Cardiac muscle cell (in vitro differentiated cells and primary cell): ENCODE measurements at places on chromosomes 12 and 14. TPM values are rescaled to one million over a fixed set of nuclear protein-coding genes. Genes with fewer than 3 reads are reported as not detected.

GRCh38 chr12:108129017-108129812, at the start of gene WSCD2:
TSS of gene WSCD2 (plus strand) at chr12:108129288. CDS start at chr12:108195833, 66,545 bp downstream.
- DNase-seq, result peak; percentile 11

- peak; percentile 18 for DNase-seq
Observed at GRCh38 chr12:6584293-6584692, 16.2 kb upstream of the NOP2 start.

The ANAPC7 gene
- total RNA-seq, result 37.2 and 55.4 TPM in 2 replicates

GRCh38 chr12:117143008-117143532, 43.9 kb upstream of the TESC start:
- DNase-seq, result no peak

DNA sequence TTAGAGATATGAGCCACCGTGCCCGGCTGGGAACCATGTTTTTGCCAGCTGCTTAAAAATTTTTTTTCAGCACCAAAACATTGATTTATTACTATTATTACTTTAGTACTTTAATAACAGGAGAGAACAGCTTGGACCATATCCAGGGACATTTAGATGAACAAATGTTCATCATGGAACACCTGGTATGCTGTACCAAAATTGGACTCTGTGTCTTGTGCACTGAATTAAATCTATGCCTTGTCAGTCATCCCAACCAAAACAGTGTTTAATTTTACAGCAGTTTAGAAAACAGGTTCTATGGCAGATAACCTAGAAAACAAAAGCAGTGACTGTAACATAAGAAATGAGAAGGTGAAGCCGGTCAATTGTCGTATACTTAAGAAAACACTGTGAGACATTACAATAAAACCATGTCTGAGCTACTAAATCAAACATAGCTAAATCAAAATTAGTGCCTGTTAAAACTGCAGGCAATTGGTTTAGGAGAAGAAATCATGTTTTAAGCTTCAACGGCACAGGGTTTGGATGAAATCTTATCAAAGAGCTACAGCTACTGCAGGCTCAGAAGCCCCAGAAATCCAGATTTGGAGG, 58.2 kb upstream of the PYGL start:
- DNase-seq, result no peak

DNA sequence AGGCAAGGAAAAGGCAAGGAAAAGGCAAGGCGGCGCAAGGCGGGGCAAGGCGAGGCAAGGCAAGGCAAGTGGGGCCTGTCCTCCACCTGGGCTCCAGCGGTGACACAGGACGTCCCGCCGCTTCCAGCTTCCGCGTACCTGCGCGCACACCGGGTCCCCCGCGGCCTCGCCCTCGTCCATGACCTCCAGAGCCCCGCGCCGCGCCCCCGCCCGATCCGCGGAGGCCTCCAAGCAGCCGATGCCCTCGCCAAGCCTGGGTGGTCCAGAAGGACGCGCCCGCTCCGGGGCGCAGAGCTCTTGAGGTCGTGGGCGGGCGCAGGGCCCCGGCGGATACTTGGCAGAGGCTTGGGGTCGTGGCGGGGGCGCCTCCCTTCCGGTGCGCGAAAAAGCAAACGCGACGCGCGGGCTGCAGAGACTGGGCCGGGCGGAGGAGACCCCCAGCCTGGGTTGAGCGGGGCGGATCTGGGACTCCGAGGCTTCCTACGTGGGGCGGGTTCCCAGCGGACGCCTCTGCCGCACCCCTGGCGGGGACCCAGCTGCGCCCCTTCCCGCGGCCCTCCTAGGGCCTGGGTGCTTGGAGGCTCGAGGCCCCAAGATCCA, 60.8 kb upstream of the EIF5 start:
- no peak for DNase-seq

- DNase-seq, result no peak
Observed at GRCh38 chr14:55582746-55583145, 2.7 kb downstream of the KTN1 start.

DNA sequence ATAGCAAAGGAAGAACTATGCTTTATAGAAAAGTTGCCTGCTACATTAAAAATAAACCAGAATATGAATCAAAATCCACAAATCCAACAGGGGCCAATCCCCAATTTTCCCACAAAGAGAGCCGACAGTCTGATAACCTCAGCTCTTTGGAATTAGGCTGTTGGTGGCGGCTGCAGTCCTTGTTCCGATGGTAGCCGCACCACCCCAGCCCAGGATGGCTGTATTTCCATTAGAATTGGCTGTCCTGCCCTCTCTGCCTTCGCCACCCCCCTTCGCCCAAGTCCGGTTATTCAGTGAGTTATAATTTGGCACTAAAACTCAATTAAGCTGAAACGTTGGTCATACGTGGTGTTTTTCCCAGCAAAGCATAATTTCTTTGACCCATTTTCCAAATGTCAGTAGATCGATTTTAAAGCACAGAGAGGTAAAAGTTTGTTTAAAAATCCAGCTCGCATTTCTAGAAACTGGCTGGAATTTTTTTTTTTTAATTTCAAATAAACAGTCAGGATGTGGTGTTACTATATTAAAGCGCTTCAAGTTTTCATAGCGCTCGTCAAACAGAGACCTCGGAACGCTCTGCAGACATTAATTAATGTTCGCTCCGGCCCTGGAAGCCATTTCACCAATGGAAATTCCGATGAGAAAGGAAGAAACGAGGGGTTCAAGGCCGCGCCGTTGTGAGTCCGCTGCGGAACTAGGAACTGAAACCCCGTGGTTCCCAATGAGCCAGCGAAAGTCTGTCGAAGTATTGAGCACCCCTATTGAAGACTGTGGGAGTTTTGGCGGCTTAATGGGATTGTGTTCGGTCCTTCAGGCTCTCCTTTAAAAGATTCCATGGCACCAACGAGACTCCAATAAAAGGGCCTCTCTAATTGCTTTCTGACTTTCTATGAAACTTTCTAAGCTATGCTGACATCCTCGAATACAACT, 104.8 kb upstream of the DIO3 start:
- no peak for DNase-seq

GRCh38 chr14:59069163-59069854, 119.2 kb upstream of the DAAM1 start:
- no peak for DNase-seq

The VCPKMT gene
- 3.8 and 4.8 TPM in 2 replicates for total RNA-seq

- DNase-seq, result no peak
Observed at GRCh38 chr12:25248732-25249131, 2.0 kb downstream of the KRAS start.

DNA sequence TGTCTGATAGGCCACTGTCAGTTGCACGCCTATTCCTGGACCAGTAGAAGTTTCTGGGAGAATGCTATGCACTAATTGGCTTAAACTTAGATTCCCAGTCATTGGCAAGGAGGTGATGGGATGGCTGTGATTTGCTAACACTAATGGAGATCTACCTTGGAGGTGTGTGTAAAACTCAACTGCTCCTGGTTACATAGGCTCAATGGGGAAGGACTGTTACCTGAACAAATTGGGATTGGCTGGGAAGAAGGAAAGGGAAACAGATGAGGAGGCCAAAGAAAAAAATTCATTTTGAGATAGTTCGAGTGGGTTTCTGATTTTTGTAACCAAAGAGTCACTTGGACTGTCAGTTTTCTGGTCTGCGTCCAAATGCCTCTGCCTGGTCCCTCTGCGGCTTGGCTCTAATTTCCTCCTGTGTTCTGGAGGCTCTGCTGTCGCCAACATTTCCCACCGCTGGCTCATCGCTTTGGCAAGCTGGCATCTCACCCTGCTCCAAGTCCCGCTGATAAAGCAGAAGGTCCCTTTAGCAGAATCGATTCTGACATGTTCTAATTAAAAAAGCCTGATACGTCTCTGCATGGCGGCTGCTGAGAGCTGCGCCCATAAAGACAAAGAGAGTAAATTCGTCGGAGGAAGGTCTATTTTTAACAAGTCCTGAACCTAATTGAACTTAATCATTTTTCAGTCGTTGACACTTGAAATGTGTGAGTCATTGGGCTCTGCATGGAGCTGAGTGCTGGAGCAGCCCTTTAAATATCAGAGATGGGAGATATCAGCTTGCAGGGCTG, 2.0 kb upstream of the CCDC63 start:
- no peak for DNase-seq

DNA sequence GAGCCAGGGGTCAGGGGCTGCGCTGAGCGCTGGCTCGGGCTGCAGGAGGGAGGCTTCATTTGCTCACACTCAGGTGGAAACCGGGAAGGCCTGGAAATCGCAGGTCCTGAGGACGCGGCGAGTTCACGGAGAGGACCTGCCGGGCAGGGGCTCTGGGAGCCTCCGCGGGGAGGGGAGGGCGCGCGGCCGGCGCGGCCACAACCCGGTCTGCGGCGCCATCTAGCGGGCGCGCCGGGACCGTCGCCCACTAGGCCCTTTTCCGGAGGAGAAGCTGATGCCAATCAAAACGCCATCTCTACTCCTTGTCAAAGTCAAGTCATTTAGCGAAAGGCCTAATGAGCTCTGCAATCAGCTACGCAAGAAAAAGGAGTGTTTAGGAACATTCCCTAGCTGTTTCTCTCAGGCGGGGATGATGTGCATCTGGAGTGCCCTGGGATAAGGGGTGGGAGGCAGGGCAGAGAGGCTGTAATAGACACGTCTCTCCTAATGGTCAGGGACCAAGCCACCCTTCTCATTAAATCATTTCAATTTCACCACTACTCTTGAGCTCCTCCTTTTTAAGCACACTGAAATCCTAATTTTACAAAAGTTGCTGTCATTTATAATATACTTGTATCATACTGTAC, 885.8 kb upstream of the TMEM132C start:
- DNase-seq, result peak; percentile 87

DNA sequence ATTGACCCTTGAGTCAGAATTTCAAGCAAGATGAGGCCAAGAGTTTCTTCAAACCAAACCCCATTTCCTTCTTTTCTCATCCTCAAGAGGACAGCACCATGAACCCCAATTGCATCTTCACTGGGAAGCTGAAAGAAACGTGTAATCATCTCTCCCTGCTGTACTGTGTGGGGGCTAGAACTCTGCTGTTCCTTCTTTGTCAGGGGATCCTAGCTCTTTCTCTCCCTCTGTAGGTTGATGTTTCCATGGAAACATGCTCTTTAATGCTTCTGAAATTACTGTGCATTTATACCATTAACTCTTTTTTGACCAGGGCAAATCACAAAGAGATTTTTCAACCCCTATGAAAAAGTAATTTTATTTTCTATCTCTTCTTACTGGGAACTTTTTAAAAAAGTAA, 295.1 kb downstream of the GRIN2B start:
- DNase-seq, result no peak

GRCh38 chr12:90965204-90965603, 10.2 kb upstream of the CCER1 start:
- no peak for DNase-seq

The SIRT4 gene
- total RNA-seq, result 7.4 and 10.3 TPM in 2 replicates

DNA sequence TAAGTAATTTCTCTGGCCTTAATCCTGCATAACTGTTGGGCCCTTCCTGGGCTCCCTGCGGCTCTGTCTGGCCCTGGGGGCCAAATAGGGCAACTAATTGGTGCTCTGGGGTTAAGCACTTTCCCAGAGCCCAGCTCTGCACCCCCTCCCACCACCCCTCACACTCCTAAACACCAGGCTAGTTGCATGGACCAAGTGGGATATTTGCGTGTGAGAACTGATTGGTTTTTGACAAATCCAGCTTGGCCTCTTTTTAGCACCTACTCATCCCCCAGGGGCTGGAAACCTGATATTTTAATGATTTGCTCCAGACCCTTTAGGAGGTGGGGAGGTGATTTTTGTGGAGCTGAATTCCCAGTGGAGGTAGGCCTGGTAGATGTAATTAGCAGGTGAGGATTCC, 91.9 kb downstream of the DICER1 start:
- DNase-seq, result no peak

GRCh38 chr12:65330331-65330730, 51.8 kb downstream of the MSRB3 start:
- DNase-seq, result no peak

GRCh38 chr14:37472906-37473305, 122.1 kb downstream of the FOXA1 start:
- no peak for DNase-seq

GRCh38 chr12:123045678-123046077, 65.2 kb downstream of the ARL6IP4 start:
- DNase-seq, result no peak

DNA sequence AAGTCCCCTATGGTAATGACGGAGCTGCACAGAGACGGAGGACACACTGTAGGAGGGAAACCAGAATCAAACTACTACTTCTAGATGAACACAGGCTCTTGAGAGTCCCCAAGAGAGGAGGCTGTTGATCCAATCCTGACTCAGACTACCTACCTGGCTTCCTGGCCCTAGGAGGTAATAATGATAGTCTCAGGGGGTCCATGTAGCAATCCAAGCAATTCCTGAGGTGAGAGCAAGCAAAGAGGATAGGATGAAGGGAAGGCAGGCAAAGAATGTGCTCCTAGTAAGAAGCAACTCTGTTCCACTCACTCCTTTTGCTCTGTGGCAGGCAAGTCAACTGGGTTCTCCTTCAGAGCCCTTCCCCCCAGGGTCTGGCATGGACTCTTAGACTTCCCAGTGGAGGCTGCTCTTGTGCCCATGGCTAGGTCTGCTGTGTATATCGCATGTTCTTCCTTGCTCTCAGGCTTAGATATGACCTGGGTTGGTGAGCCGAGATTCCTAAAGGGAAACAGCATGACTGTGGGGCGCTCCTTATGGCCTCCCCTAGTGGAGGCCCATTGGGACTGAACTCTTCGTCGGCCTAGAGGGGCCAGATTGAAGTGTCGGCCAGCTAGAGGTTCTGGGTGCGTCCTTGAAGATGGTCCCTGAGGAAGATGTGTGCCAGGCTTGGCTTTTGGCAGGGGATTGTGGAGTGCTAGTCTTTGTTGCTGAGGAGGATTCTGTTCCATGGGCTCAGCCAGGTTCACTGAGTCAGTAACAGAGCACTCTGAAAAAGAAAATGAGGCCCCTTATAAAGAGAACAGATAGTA, 2.1 kb downstream of the TINF2 start:
- no peak for DNase-seq

- no peak for DNase-seq
Observed at GRCh38 chr12:93091886-93092648, 163.0 kb upstream of the EEA1 start.

- DNase-seq, result no peak
Observed at GRCh38 chr12:119227292-119227691, 48.6 kb downstream of the HSPB8 start.

The NRXN3 gene
- total RNA-seq, result 0.69 and 1.1 TPM in 2 replicates

DNA sequence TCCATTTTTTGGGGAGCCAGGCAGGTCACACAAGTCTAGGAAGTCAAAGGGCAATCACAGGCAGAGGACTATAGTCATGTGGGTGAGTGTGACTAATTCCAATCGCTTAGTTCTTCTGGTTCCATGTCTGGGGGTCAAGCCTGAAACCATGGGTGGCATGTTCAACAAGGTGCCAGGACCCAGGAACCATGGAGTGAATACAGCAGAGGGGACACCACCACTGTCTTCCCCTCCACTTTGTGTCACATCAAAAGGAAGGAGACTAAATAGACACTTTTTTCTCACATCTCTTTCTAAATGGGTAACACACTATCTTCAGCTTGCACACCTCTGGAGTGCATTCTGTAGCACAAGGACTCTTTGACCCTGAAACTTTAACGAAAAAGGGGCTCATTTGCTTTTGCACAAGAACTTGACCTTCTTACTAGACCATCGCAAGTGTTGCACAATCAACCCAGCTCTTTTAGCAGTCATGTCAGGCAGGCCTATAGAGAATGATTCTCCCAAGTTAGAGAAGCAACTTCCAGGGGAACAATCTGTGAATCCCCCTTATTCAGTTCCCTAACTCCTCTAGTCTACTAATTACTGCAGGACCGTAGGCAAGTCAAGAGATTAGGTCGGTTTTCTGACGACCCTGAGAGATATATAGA, 398.7 kb downstream of the NELL2 start:
- DNase-seq, result no peak

GRCh38 chr14:83975841-83976770, 1553.8 kb upstream of the FLRT2 start:
- peak; percentile 55 for DNase-seq

The GNG2 gene
- total RNA-seq, result 3.3 and 3.6 TPM in 2 replicates

The PRB2 gene
- total RNA-seq, result not detected in 2 replicates

The KRT82 gene
- total RNA-seq, result not detected in 2 replicates

The DPF3 gene
- 40.8 and 84.8 TPM in 2 replicates for total RNA-seq
